ENCODE measurements at places on chromosomes 1 and 21. TPM values are rescaled to one million over a fixed set of nuclear protein-coding genes. Genes with fewer than 3 reads are reported as not detected.

The REN gene
- total RNA-seq = not detected

The LMX1A gene
- not detected for total RNA-seq

The GPR3 gene
- not detected for total RNA-seq

The ZRANB2 gene
- 160 TPM for total RNA-seq

The SPRR2A gene
- not detected for total RNA-seq

The KRTAP21-1 gene
- total RNA-seq = not detected

The RYR2 gene
- total RNA-seq = not detected

The NCF2 gene
- 10.7 TPM for total RNA-seq

DNA sequence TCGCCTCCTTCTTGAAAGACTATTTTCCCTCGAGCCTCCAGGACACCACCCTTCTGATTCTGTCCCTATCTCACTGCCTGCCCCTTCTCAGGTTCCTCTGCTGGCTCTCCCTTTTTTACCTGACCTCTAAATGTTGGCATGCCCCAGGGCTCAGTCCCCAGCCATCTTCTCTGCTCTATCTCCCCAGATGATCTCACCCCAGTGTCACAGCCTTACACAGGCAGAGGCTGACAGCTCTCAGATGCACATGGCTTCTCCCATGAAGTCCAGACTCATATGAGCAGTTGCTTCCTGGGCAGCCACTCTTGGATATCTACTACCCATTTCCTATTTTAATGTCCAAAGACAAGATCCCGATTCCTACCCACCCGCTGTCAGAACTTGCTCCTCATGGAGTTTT, 37.5 kb downstream of the RXRG start:
- H3K4me3 ChIP-seq = no peak overlapping the region
- DNase-seq = no peak
- no peaks in the 10 kb centered on the region for H3K36me3 ChIP-seq
- no peaks in the 10 kb centered on the region for H3K4me1 ChIP-seq
- H3K27me3 ChIP-seq = peaks cover 43% of the 10 kb centered on the region

- no peaks in the 10 kb centered on the region for H3K27me3 ChIP-seq
- no peak for DNase-seq
- no peak overlapping the region for H3K27ac ChIP-seq
- H3K4me1 ChIP-seq = no peaks in the 10 kb centered on the region
Measured at GRCh38 chr1:56835657-56836056, 16.5 kb upstream of the FYB2 start.

- peaks cover 29% of the 10 kb centered on the region for H3K4me1 ChIP-seq
- H3K27ac ChIP-seq = peak within 1 kb of the TSS; percentile 97
- DNase-seq = peak; percentile 95
Measured at GRCh38 chr1:222712253-222713090, at the start of the genes AIDA and BROX. Gene AIDA (minus strand): TSS chr1:222712491. CDS start chr1:222712317, 174 bp downstream. Gene BROX (plus strand): TSS chr1:222712564. CDS start chr1:222715700, 3,136 bp downstream.

DNA sequence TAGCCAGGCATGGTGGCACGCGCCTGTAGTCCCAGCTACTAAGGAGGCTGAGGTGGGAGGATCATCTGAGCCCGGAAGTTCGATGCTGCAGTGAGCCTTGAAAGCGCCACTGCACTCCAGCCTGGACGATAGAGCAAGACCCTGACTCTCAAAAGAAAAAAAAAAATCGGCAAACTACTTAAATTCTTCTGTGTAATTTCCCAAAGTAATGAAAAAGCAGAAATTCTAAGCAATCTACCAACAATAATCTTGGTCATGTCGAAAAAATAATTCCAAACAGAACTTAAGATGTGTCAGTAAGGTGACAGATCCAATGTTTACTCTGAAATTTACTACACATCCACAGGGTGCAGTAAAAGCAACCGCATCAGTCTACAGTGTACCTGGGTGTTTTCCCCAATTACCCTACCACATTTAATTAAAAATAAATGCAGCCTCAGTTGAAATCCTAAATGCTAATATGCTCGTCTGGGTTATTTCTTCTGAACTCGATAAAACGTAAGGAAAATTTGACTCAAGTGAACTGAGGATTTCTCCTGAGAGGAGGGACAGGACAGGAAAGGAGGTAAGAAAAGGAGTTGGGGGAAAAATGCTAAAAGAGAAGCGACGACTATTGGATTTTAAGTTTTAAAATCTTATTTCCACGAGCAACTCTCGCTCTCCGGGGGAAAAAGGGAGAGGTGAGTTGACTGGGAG, 801 bp downstream of the EPRS1 start:
- H3K36me3 ChIP-seq = no peaks in the 10 kb centered on the region
- H3K27me3 ChIP-seq = no peaks in the 10 kb centered on the region
- peak; percentile 20 for DNase-seq
- H3K4me1 ChIP-seq = peaks cover 16% of the 10 kb centered on the region
- H3K27ac ChIP-seq = peak overlapping the region; percentile 64

GRCh38 chr1:58084266-58084665, 462.3 kb downstream of the OMA1 start:
- no peaks in the 10 kb centered on the region for H3K27me3 ChIP-seq
- DNase-seq = no peak
- H3K36me3 ChIP-seq = no peaks in the 10 kb centered on the region

GRCh38 chr1:34518146-34518699, 236.6 kb upstream of the GJB5 start:
- H3K27me3 ChIP-seq = no peaks in the 10 kb centered on the region
- H3K27ac ChIP-seq = no peak overlapping the region
- H3K36me3 ChIP-seq = no peaks in the 10 kb centered on the region
- H3K4me1 ChIP-seq = no peaks in the 10 kb centered on the region

- no peaks in the 10 kb centered on the region for H3K36me3 ChIP-seq
- no peak overlapping the region for H3K27ac ChIP-seq
- no peak for DNase-seq
- H3K4me3 ChIP-seq = no peak overlapping the region
Measured at GRCh38 chr1:213484333-213484732, 433.3 kb downstream of the RPS6KC1 start.

GRCh38 chr1:117046781-117047180, 13.3 kb upstream of the TTF2 start:
- DNase-seq = no peak
- H3K4me3 ChIP-seq = no peak overlapping the region
- H3K4me1 ChIP-seq = peaks cover 43% of the 10 kb centered on the region
- H3K36me3 ChIP-seq = no peaks in the 10 kb centered on the region
- no peaks in the 10 kb centered on the region for H3K27me3 ChIP-seq

- no peaks in the 10 kb centered on the region for H3K27me3 ChIP-seq
- DNase-seq = no peak
- no peaks in the 10 kb centered on the region for H3K4me1 ChIP-seq
- no peak overlapping the region for H3K4me3 ChIP-seq
Measured at GRCh38 chr1:97721221-97721620, 199.6 kb downstream of the DPYD start.

DNA sequence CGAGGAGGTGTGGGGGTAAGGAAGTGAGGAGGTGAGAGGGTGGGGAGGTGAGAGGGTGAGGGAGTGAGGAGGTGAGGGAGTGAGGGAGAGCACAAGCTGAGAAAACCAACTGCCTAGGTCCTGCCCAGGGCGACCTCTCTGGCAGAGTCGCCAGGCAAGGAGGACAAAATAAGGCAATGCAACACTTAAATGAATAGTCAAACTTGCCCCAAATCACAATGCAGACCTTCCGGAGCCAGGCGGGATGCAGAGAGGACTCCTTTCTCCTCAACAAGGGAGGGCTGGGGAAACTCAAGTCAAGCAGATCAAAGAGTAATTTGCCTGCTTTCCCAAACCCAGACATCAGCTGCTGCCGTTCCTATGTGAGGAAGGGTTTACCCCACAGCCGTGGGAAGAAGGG, 86.0 kb downstream of the CCDC185 start:
- H3K4me1 ChIP-seq = no peaks in the 10 kb centered on the region
- H3K27ac ChIP-seq = no peak overlapping the region
- DNase-seq = no peak
- no peaks in the 10 kb centered on the region for H3K36me3 ChIP-seq

GRCh38 chr1:92273039-92273438, 25.7 kb downstream of the GLMN start:
- no peaks in the 10 kb centered on the region for H3K27me3 ChIP-seq
- H3K4me3 ChIP-seq = no peak overlapping the region
- H3K27ac ChIP-seq = no peak overlapping the region
- H3K36me3 ChIP-seq = peaks cover 3% of the 10 kb centered on the region
- no peaks in the 10 kb centered on the region for H3K4me1 ChIP-seq

DNA sequence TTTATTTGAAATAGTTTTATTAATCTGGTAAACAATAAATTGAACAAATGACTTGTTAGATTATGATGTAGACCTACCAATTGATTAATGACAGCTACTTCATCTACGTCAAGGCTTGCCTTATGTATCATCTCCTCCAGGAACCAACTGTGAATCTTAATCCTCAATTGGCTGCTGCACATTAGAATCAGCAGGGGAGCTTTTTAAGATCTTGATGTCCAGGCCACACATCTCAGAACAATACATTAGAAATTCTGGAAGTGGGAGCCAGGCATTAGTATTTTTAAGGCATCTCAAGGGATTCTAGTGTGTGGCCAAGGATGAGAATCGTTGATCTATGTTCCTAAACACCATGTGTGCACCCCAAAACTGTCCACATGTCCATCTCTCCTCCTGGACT, 52.0 kb upstream of the LYPLAL1 start:
- no peak overlapping the region for H3K4me3 ChIP-seq
- no peaks in the 10 kb centered on the region for H3K4me1 ChIP-seq
- H3K27me3 ChIP-seq = no peaks in the 10 kb centered on the region
- no peak overlapping the region for H3K27ac ChIP-seq
- no peaks in the 10 kb centered on the region for H3K36me3 ChIP-seq

DNA sequence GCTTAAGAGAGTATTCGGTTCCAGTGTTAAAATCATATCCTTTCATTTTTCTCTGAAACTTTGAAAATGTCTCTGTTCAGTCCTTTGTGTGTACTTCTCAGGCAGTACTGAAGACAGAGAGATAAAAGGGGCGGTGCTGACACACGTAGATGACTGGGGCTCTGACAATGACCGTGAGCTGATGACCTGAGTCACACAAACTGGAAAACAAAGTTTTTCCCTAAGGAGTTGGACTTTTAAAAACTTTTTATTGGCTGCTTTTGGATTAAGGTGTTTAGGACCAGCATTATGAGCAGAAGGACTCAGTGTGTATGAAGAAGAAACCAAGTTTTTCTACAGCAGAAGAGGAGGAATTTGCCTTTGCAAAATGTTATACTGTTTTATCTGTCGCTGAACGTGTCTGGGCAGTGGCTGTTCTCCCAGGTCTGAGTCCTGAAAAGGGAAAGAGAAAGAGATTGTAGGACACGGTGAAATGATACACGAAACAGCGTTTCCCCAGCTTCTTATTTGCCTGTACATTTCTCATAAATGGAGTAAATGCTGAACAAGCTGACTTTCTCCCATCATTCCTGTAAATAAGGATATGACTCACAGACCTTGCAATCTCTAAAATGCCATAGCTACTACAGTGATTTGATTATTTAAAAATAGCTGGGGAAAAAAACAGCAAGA, 51.5 kb downstream of the MAP3K7CL start:
- no peak overlapping the region for H3K4me3 ChIP-seq
- DNase-seq = no peak
- no peaks in the 10 kb centered on the region for H3K36me3 ChIP-seq
- no peak overlapping the region for H3K27ac ChIP-seq

DNA sequence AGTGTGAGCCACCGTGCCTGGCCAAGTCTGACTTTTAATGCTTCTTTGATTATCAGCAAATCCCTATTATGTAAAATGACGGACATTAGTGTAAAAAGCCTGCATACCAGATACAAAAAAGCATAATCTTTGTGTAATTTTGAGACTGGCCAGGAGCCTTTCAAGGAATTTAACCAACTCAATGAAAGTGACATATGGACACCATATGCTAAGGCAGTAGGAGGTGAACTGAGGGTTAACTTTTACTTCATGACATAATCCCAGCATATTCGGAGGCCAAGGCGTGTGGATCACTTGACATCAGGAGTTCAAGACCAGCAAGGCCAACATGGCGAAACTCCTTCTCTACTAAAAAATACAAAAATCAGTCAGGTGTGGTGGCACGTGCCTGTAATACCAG, 94.6 kb downstream of the EIF4G3 start:
- DNase-seq = no peak
- no peaks in the 10 kb centered on the region for H3K4me1 ChIP-seq
- H3K4me3 ChIP-seq = no peak overlapping the region
- no peak overlapping the region for H3K27ac ChIP-seq

- peak overlapping the region; percentile 39 for H3K4me3 ChIP-seq
- peaks cover 10% of the 10 kb centered on the region for H3K4me1 ChIP-seq
- peak; percentile 86 for DNase-seq
- no peak overlapping the region for H3K27ac ChIP-seq
- H3K36me3 ChIP-seq = no peaks in the 10 kb centered on the region
Measured at GRCh38 chr1:204363335-204364114, 3.8 kb upstream of the PLEKHA6 start.

- no peaks in the 10 kb centered on the region for H3K36me3 ChIP-seq
- no peaks in the 10 kb centered on the region for H3K4me1 ChIP-seq
- no peak overlapping the region for H3K4me3 ChIP-seq
- H3K27me3 ChIP-seq = peaks cover 6% of the 10 kb centered on the region
- DNase-seq = no peak
Measured at GRCh38 chr1:38667626-38668025, 191.9 kb downstream of the RRAGC start.

- no peak for DNase-seq
- no peaks in the 10 kb centered on the region for H3K36me3 ChIP-seq
- no peak overlapping the region for H3K27ac ChIP-seq
- H3K4me3 ChIP-seq = no peak overlapping the region
Measured at GRCh38 chr1:222049176-222049575, 307.3 kb upstream of the DUSP10 start.

DNA sequence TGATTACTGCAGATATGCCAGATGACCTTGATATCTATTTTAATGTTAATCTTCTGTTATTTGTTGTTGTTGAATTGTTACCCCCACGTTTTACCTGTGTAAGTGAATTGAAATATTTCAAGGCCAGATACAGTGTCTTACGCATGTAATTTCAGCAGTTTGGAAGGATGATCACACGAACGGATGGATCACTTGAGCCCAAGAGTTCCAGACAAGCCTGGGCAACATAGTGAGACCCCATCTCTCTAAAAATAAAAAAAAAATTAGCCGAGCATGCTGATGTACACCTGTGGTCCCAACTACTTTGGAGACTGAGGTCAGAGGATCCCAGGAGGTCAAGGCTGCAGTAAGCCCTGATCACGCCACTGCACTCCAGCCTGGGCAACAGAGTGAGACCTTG, 32.2 kb downstream of the SDCCAG8 start:
- peak overlapping the region; percentile 86 for H3K27ac ChIP-seq
- no peaks in the 10 kb centered on the region for H3K27me3 ChIP-seq
- DNase-seq = no peak
- peaks cover 31% of the 10 kb centered on the region for H3K4me1 ChIP-seq
- no peaks in the 10 kb centered on the region for H3K36me3 ChIP-seq
- no peak overlapping the region for H3K4me3 ChIP-seq

GRCh38 chr1:248793592-248793991, 32.1 kb downstream of the SH3BP5L start:
- peak overlapping the region; percentile 85 for H3K27ac ChIP-seq
- no peaks in the 10 kb centered on the region for H3K36me3 ChIP-seq
- H3K4me3 ChIP-seq = no peak overlapping the region
- H3K27me3 ChIP-seq = no peaks in the 10 kb centered on the region

GRCh38 chr1:221363039-221363438, 378.9 kb downstream of the DUSP10 start:
- H3K4me1 ChIP-seq = no peaks in the 10 kb centered on the region
- H3K27ac ChIP-seq = no peak overlapping the region
- DNase-seq = no peak
- no peak overlapping the region for H3K4me3 ChIP-seq
